ENCODE measurements at places on chromosomes 1 and 21. TPM values are rescaled to one million over a fixed set of nuclear protein-coding genes. Genes with fewer than 3 reads are reported as not detected.

CLIC6 gene
- not detected for total RNA-seq

OR2L5 gene
- not detected for total RNA-seq

SLAMF9 gene
- not detected for total RNA-seq

DTL gene
- total RNA-seq = 4.9 TPM

All from endothelial cell of coronary artery (primary cell).